ENCODE measurements at places on chromosomes 12 and 14.

GRCh38 chr14:56894591-56894991 is 84.3 kb upstream of the OTX2 start:
- DNase-seq, result no peak

- DNase-seq, result no peak
Measured at GRCh38 chr14:102320033-102320660, 601 bp downstream of the ZNF839 start.

GRCh38 chr14:24993631-24994030 is 56.3 kb downstream of the STXBP6 start:
- DNase-seq, result no peak

DNA sequence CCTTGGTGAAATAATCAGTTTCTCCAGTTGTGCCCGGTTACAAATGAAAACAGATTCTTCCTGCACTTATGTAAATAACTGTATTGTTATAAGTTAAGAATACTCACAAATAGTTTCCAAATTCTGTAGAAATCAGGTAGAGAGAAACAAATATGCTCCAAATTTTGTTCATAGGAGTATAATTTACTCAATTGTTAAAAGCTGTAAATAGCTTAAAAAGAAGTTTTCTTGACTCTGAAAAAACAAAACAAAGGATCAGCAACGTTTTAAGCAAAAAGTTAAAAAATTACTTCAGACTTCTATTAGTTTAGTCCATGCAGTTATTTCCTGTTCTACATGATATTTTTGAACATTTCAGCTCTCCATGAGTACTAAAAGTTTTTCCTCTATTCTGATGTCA is 30.0 kb upstream of the SLC38A4 start:
- no peak for DNase-seq

DNA sequence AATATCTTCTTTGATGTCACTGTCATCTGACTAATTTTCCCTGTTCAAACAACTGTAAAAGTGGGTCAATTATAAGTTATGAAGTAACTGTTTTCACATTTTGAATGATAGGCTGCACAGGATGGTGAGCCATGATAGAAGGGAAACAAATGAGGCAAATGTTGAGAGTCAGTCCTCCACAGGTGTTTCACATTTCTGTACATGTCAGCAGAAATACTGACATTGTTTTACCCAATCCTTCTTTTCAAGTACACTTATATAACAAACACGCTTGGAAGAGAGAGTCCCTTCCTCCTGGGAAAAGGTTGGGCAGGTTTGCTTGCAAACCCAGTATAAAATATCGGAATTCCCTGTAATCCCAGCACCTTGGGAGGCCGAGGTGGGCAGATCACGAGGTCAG is 1251.5 kb downstream of the SLC16A7 start:
- DNase-seq, result no peak

DNA sequence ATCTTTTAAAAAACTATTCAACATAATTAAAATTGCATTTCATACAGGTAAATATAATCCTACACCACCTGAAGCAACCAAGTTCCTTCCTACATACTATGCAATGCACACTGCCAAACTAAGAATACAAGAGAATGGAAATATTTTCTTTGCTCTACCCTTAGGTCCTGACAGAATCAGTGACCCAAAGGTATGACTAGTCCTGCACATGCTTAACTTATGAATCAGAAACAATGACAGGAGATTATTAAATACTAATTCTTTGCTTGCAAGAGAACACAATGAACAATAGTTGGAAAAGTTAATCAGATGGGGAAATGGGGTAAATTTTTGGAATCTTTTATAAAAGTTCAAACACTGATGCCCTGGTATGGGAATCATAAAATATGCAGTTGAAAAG is 220.1 kb downstream of the SOX5 start:
- no peak for DNase-seq

GRCh38 chr12:109542014-109542413 is 31.3 kb downstream of the MMAB start:
- DNase-seq, result no peak

- no peak for DNase-seq
Measured at GRCh38 chr14:74029136-74029535, 10.0 kb downstream of the BBOF1 start.

DNA sequence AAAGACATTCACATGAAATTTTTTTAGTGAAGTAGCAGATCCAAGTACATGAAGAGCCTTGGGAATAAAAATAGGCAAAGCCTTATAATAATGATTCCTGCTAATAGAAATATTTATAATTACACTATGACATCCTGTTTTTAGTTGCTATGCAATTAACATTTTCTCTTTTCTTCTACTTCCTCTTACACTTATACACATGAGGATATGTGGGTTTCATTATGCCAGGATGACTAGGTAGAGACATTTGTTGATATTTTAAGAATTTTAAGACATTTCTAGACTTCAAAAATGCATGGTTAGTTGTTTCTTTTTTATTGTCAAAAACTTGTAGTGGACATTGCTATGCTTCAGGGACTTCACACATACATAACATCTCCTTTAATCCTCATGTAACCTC is 326.8 kb downstream of the SYT1 start:
- DNase-seq, result no peak

DNA sequence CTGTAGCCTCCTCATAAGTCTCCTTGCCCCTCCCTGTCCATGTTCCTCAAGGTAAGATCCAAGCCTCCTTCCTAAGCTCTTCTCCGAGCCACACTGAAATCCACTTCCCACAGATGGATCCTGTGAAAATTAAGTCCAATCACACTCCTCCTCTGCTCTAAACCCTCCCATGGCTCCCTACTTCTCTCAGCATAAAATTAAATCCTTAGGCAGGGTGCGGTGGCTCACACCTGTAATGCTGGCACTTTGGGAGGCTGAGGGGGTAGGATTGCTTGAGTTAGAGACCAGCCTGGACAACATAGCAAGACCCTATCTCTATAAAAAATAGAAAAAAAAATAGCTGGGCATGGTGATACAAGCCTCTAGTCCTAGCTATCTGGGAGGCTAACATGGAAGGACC is 2.3 kb downstream of the PHETA1 start:
- DNase-seq, result no peak

- DNase-seq, result no peak
Measured at GRCh38 chr12:113302886-113303640, 31.8 kb downstream of the SLC8B1 start.

GRCh38 chr14:96078625-96079016 is 39.5 kb downstream of the C14orf132 start:
- no peak for DNase-seq

GRCh38 chr12:119885549-119885948 is 8.4 kb upstream of the CIT start:
- no peak for DNase-seq

GRCh38 chr14:97443412-97443811 is 646.2 kb downstream of the VRK1 start:
- no peak for DNase-seq

DNA sequence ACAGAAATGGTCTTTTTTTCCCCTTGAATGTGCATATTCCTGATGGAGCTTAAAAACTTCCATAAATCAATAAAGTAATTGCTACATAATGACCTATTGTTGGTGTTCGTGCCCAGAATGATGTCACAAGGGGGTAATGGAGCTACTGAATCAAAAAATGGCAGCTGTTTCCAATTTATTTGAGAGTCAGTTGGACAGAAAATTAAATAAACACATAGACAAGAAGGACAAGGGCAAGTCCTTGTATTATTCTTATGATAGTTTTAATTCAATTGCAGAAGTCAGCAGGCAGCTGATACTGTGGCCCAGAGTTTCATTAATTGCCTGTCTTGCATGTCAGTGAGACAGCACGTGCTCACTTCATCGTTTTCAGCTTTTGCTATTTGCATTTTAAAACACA is 473.5 kb downstream of the ETNK1 start:
- no peak for DNase-seq

DNA sequence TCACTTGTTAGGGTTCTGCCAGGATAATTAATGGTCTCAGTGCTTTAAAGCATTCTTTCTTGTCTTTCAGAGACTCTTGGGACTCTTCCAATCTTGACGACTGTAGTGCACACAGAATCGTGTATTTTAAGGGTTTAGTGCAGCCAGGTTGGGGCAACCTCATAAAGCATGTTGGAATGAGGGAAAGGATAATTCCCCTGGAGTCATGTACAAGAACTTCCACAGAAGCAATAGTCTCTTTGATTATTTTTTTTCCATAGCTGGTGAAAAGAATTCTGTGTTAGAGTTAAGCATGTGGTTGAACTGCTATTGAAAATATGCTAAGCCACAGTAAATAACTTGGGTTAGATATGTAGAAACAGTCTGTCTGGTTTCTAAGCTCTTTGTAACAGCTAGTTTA is 246.8 kb upstream of the DAAM1 start:
- DNase-seq, result no peak

- no peak for DNase-seq
Measured at GRCh38 chr14:50763382-50764007, 67.5 kb downstream of the NIN start.

DNA sequence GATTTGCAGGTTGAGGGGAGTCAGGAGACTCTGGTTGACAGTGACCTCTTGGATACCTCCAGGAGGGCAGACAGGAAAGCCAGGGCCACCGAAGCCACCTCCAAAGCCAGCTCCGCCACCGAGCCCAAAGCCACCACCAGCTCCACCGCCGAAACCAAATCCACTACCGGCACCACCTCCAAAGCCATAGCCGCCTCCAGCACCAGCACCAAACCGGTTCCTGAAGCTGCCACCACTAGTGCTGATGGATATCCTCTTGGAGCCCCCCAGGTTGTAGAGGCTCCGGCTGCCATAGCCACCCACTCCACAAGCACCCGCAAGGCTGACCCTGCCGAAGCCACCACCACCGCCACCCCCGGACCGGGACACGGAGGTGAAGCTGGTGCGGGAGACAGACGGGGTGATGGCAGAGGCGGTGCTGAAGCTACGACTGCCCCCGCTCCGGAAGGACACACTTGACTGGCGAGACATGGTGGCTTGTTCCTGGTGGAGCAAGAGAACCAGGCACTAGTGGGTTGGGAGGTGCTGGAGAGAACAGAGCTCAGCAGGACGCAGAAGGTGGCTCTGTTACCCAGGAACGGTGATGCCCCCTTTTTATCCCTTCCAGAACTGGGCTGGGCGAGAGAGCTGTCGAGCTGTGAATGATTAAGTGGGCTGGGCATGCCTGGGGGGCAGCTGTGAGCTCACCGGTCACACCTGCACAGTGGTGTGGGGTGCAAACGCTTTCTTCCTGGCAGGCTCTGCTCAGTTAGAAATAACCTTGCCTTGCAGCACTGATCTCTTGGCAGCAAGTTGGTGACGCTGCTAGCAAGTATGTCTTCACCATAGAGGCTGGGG is at the start of gene KRT5:
Gene KRT5, minus strand, starts transcription at position 569 of the 837 bp plus-strand sequence. Its CDS starts 98 bp downstream, at position 471.
- DNase-seq, result no peak

- DNase-seq, result no peak
Measured at GRCh38 chr12:88998421-88998820, 353.9 kb downstream of the DUSP6 start.

DNA sequence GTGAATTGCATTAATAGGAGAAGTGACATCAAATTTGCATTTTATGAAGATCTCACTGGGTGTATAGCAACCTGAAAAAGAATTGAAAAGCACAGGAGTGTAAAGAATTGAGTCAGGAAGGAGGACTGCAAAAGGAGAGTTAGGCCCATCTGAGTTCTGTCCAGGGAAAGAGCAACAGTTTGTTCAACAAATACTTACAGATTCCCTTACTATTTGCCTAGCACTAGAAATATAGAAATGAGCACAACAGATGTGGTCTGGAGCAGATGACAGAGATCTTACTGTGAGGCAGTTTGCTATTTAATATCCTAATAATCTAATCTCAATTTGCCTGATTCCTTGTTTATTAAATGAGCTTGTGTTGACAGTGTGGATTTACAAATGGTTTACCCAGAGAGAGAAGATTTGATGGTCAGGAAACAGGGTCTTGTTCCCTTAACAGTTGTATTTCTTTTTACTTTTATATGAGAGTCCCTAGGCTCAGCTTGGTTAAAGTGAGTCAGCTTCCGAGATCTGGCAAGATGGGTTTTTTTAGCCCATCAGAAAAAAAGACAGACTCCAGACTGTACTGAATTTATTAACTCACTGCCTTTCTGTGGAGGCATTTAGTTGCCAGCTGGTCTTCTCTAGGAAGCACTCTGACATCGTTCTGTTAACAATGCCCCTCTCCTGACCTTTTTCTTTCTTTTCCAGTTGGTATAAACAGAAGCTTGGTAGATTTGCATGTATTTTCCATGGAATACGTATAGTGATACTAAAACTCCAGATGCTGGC is 229.7 kb downstream of the TTC6 start:
- no peak for DNase-seq

DNA sequence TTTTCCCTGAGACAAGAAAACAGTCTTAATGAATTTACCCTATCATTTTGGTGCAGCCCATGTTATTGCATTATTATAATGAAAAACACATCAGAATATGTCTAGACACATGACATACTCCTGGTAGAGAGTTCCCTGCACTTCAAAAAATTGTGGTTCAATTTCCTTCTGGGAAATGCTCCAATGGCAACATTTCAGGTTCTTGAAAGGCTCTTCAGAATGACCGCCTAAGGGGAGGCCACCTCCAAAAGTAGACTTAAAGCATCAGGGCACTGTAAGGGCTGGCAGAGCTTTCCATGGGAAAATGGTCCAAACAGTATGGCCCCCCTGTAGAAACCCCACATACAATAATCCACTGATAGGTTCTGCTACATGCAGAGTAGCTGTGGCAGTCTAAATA is 110.7 kb downstream of the SLC25A21 start:
- no peak for DNase-seq

DNA sequence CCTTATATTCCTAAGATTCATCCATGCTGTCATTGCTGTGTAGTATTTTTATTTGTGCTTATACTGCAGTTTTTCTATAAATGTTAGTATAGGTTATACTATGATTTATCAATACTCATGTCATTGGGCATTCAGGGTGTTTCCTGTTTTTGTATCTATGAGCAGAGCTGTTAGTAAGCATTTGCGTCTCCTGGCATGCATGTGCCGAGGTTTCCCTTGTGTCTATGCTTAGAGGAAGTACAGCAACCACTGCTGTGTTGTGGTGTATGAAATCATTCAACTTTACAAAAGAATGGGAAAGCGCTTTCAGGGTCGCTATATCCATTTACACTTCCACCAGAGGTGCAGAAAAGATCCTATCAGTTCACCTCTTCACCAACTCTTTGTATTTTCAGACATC is 122.7 kb downstream of the RGS6 start:
- no peak for DNase-seq

DNA sequence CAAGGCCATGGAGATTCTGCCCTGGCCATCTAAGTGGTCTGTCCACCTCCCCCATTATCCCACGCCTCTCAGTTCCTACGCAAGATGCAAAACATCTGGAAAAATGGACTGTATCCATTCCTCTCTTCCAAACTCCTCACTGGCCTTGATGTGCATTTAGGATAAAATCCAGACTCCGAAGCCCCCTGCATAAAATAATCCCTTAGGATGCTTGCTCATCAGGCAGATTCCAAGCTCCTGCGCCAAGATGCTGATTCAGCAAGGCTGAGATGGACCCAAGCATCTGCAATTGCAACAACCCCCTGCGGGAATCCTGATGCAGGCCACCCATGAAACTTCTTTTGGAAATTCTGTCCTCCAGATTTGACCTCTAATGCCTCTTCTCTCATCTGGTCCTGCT is 81.6 kb downstream of the SPRING1 start:
- DNase-seq, result no peak

- DNase-seq, result no peak
Measured at GRCh38 chr14:51963286-51963685, 26.1 kb upstream of the RTRAF start.

- no peak for DNase-seq
Measured at GRCh38 chr12:57156701-57157403, 9.4 kb upstream of the LRP1-AS start.

GRCh38 chr12:49304161-49304560 is 9.2 kb downstream of the PRPH start:
- DNase-seq, result no peak
